ENCODE measurements at places on chromosomes 7 and 10.

GRCh38 chr7:159118623-159119022 is 26.0 kb downstream of the VIPR2 start:
- DNase-seq, result no peak

- no peak for DNase-seq
These were observed 560.9 kb downstream of the DNAJB6 start for GRCh38 chr7:157897681-157898080.

- DNase-seq, result peak; percentile 96
These were observed 145.7 kb downstream of the REEP3 start for GRCh38 chr10:63666836-63667383.

DNA sequence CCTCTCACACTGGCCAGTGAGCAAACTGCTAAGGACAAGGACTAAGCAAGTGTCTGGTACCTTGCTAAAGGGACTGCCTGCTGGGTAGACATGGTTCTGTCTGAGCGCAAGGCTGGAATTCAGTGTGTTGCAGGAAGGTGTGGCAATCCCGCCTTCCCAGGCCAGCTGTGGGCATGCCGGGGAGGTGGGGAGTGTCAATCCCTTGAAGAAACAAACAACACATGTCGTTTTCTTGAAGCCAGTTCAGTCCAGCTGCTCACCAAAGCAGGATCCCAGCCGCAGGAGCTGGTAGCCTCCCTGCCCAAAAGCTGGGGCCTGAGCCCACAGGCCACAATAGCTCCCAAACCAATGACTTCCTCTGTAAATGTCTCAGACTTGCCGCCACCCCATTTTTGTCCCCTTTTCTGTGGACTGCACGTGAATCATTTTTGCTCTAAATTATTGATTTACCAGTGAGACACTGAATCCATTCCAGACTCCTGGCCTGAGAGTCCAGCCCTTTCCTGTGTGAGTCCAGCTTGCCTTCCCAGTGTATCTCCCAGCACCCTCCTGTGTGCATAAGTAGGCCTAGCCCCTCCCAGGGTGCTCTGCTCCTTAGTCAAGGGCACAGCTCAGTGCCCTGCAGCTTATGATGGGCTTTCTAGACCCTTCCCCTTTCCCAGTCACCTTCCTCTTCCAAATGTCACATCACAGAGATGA is 166.8 kb downstream of the RGS10 start:
- no peak for DNase-seq

- DNase-seq, result no peak
These were observed 1.2 kb upstream of the MAT1A start for GRCh38 chr10:80290474-80291220.

GRCh38 chr10:44927352-44927751 is 16.2 kb downstream of the TMEM72 start:
- peak; percentile 51 for DNase-seq

GRCh38 chr10:132428486-132428995 is 31.5 kb downstream of the PWWP2B start:
- DNase-seq, result no peak

- no peak for DNase-seq
These were observed 72.2 kb downstream of the VWC2 start for GRCh38 chr7:49845626-49846025.

All from fibroblast of pulmonary artery (primary cell).